ENCODE measurements at places on chromosomes 6 and 20.
A peak's percentile ranks its signal among the peaks of the same experiment; 100 is the strongest.

- DNase-seq = no peak
Measured at GRCh38 chr20:31551163-31552081, 37.2 kb downstream of the HM13 start.

- DNase-seq = peak; percentile 17
Measured at GRCh38 chr20:58650181-58650775, 805 bp upstream of the STX16 start.

GRCh38 chr6:35967076-35967774 is 46.3 kb upstream of the SRPK1 start:
- no peak for DNase-seq

DNA sequence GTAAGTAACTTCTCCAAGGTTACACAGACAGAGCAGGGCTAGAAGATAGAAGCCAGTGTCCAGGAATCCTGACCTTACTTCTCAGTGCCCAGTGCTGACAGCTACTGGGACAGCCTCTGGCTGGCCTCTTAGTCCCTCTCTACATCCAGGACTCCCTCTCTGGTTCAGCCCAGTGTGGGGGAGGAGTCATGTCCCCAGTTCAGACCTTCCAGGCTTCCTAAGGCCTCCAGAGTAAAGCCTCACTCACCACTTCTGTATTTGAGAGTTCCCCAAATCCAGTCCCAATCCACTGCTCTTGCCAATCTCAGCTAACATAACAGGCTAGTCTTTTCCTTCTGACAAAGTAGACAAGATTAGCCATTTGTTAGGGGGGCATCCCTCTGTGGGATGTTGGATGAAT is 36.9 kb upstream of the EPB41L1 start:
- DNase-seq = no peak

- no peak for DNase-seq
Measured at GRCh38 chr6:36246506-36247268, 23.2 kb upstream of the PNPLA1 start.

GRCh38 chr20:41365777-41366545 is 657 bp downstream of the EMILIN3 start:
- no peak for DNase-seq

GRCh38 chr20:50333131-50333670 is 142.6 kb downstream of the CEBPB start:
- no peak for DNase-seq

- no peak for DNase-seq
Measured at GRCh38 chr6:20024316-20024673, 187.1 kb downstream of the ID4 start.

DNA sequence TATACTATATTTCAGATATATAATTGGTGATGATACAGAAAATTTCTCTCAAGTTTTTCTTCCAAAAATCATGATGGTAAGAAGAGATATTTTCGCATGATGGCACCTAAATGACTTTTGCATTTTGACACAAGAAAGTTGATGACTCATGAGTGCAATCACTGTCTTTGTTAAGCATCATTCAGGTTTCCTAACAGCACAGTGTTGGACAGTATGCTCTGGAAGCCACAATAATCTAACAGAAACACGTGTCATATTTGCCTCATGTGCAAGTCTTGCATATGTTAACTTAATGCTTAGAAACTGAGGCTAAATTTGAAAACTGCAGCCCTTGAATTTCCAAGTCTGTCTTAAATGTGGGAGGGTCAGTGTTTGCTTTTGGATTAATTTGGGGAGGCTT is 533.5 kb downstream of the LMBRD1 start:
- no peak for DNase-seq

- no peak for DNase-seq
Measured at GRCh38 chr6:32566957-32567356, 22.7 kb downstream of the HLA-DRB1 start.

All from CD4-positive, alpha-beta T cell treated with Interleukin-6 at 100 ng/mL for 8 hours (primary cell).